ENCODE measurements at places on chromosomes 3 and 15. TPM values are rescaled to one million over a fixed set of nuclear protein-coding genes. Genes with fewer than 3 reads are reported as not detected.
A peak's percentile ranks its signal among the peaks of the same experiment; 100 is the strongest.

DNA sequence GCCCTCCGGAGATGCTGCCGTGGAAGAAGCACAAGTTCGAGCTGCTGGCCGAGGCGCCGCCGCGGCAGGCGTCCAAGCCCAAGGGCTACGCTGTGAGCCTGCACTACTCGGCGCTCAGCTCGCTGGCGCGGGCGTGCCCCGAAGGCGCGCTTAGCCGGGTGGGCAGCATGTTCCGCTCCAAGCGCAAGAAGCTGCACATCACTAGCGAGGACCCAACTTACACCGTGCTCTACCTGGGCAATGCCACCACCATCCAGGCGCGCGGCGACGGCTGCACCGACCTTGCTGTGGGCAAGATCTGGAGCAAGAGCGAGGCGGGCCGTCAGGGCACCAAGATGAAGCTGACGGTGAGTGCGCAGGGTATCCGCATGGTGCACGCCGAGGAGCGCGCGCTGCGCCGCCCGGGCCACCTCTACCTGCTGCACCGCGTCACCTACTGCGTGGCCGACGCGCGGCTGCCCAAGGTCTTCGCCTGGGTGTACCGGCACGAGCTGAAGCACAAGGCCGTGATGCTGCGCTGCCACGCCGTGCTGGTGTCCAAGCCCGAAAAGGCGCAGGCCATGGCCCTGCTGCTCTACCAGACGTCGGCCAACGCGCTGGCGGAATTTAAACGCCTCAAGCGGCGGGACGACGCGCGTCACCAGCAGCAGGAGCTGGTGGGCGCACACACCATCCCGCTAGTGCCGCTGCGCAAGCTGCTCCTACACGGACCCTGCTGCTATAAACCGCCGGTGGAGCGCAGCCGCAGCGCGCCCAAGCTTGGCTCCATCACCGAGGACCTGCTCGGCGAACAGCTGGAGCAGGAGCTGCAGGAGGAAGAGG is 1.3 kb downstream of the FAM43A start:
- DNase-seq = no peak

The SOX14 gene
- total RNA-seq = not detected

DNA sequence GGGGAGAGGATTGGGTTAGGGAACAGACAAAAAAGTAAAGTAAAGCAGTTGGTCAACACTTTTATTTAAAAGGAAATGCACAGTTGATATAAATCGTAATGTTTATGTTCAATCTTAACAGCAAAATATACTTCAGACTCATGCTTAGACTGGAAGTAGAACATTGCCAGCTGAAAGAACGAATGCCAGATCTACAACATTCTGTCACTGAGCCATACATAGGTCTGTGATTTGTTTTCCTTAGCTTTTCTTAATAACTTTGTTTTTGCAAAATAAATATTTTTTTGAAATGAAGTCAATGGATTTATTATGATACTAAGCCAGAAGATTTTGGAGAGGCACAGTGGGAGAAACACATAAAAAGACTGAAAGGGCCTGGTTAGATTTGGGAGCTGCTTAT is 62.0 kb downstream of the LEKR1 start:
- no peak for DNase-seq

The SCAANT1 gene
- not detected for total RNA-seq

DNA sequence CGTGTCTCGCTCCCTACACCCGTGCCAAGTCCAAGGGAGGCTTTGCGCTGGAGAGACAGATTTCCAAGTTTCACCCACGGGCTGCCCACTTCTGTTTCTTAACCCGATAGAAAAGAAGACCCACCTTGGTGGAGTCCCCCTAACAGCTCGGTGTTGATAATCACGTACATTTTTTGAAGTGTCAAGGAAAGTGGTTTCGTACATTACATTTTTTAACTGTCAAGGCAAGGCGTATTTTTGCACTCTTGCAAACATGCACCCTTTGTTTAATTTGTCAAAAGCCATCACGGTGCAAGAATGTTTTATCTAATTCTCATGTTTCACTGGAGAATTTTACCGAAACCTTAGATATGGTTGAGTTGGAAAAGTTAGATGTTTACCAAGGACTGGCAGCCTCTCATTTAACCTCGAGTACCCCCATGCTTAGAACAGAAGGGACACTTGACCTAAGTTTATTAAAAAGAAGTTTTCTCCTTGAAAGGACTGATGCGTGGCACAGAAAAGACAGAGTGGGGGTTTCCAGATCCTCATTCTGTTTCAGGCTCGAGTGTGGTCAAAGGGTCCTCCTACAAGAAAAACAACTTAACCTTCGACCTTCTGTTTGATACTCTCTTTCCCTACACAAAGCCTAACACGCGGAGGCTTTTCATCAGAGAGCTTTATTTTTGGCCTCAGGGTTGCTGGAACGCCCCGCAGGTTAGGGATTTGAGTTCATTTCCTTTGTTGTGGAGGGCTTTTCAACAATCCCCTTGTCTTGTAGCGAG is 882 bp downstream of the GXYLT2 start:
- no peak for DNase-seq

- no peak for DNase-seq
Measured at GRCh38 chr3:146307456-146307725, 56.5 kb upstream of the PLSCR4 start.

The PLIN1 gene
- total RNA-seq = not detected

GRCh38 chr3:190357468-190357867 is 30.5 kb upstream of the CLDN16 start:
- DNase-seq = no peak

The MESP1 gene
- 1.5 TPM for total RNA-seq

DNA sequence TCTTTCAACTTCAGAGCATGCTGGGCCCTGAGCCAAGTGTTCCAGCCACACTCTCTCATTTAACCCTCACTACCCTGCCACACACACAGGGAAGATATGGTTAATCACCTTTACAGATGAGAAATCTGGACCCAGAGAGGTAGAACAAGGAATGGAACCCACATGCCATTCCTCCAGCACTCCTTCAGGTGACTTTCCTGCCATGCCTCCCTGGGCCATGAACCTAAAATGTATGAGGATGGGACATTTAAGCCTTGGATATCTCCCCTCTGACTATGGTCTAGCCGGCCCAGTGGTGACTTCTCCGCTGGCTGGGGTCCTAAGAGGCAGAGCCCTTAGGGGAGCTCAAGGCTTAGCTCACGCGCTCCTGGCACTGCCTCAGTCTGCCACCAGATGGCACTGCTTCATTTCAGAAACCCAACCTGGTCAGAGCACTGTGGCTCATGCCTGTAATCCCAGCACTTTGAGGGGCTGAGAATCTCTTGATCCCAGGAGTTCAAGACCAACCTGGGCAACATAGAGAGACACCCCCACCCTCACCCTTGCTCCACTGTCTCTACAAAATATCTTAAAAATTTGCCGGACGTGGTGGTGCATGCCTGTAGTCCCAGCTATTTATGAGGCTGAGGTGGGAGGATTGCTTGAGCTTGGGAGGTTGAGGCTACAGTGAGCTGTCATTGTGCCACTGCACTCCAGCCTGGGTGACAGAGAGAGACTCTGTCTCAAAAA is 2.2 kb upstream of the DCAF1 start:
- DNase-seq = peak; percentile 66

GRCh38 chr3:57086201-57086600 is 25.7 kb downstream of the SPATA12 start:
- DNase-seq = no peak

The CSTA gene
- total RNA-seq = not detected

DNA sequence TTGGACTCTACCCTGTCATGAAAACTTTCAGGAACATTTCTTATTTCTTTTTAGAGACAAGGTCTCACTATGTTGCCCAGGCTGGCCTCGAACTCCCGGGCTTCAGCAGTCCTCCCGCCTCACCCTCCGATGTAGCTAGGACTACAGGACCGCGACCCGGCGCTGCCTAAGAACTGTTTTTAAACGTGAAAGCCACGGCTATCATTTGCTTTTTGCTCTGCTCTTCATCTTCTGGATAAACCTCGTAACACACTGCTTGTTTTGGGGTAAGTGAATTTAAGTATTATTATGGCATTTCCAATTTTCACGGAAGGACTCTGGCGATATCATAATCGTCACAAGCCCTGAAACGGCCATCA is 14.3 kb upstream of the CCNL1 start:
- peak; percentile 32 for DNase-seq

DNA sequence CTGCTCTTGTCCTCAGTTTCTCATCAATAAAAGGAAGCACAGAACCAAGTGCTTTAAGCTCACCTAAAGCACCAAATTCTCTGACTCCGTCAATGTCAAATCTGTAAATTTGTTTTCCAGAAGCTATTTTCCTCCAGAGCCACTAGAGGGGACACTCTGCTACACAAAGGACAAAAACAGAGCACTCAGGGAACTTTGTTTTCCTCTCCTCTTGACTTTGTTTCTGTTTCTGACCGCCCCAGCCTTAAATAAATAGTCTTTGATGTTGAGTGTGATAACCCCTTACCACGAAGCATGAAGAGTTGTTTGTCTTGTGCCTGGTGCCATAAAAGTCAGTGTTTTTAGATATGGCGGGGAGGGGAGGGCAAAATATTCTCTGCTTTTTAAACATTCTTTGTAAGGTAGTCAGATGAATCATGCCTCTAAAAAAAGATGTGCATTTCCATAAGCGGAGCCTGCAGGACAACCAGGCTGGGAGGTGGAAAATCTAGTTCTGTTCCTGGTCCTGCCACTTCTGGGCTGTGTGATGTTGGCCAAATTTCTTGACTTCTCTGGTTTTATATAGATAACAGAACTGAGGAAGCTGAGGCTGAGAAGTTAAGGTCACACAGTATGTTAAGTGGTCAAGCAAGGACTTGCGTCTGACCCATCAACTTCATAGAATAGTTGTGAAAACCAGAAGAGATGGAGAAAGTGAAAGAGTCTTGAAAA is 7.3 kb upstream of the ZBTB38 start:
- peak; percentile 94 for DNase-seq

DNA sequence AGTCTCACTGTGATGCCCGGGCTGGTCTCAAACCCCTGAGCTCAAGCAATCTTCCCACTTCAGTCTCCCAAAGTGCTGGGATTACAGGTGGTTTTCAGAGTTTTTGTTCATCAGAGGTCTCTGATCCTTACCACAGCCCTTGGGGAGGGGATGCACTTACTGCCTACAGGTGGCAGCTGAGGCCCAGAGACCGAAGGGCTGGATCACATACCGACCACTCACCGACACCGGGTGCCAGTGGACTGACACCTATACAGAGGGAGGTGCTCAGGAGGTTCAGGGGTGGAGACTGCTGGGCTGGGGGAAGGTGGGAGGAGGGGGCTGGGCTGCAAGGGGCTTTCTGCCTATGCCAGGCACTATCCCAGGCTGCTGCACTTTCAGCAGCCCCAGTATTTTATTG is 19.5 kb downstream of the DUSP7 start:
- DNase-seq = no peak

Measured in A172 (cell line).